Neural crest cell (in vitro differentiated cells): ENCODE measurements at places on chromosomes 12 and 14. TPM values are rescaled to one million over a fixed set of nuclear protein-coding genes. Genes with fewer than 3 reads are reported as not detected.

- DNase-seq, result no peak
- H3K27me3 ChIP-seq, result peaks cover 4% of the 10 kb centered on the region
- H3K4me3 ChIP-seq, result peak overlapping the region; percentile 93
- peaks cover 46% of the 10 kb centered on the region for H3K4me1 ChIP-seq
Measured at GRCh38 chr12:120200364-120200800, 529 bp downstream of the RPLP0 start.

- H3K27me3 ChIP-seq, result peaks cover 2% of the 10 kb centered on the region
- no peak for DNase-seq
- peaks cover 1% of the 10 kb centered on the region for H3K36me3 ChIP-seq
- peaks cover 49% of the 10 kb centered on the region for H3K4me1 ChIP-seq
Measured at GRCh38 chr12:124564232-124564958, 3.0 kb downstream of the NCOR2 start.

Gene GNB3
- total RNA-seq, result 21.2 and 22.2 TPM in 2 replicates

GRCh38 chr12:124953689-124954405 lies 35.1 kb downstream of the DHX37 start:
- peaks cover 12% of the 10 kb centered on the region for H3K36me3 ChIP-seq
- no peak overlapping the region for H3K4me3 ChIP-seq
- no peak for DNase-seq
- peaks cover 4% of the 10 kb centered on the region for H3K4me1 ChIP-seq

Gene ACVRL1
- total RNA-seq, result 0.14 and 0.49 TPM in 2 replicates

Gene TSPAN11
- total RNA-seq, result 18.3 and 21.4 TPM in 2 replicates

DNA sequence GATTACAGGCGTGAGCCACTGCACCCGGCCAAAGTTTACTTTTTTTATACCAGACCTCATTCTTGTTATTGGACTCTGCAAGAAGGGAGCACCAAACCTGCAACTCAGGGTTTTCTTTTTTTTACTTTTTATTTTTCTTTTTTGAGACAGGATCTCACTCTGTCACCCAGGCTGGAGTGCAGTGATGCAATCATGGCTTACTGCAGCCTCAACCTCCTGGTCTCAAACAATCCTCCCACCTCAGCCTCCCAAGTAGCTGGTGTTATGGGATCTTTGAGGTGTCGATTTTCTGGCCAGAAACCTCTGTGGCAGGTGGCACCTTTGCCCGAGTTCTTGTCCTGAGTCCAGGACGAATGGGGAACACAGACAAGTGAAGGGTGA lies 4.2 kb upstream of the PWP1 start:
- DNase-seq, result no peak
- peaks cover 15% of the 10 kb centered on the region for H3K4me1 ChIP-seq
- H3K27me3 ChIP-seq, result peaks cover 47% of the 10 kb centered on the region
- no peaks in the 10 kb centered on the region for H3K36me3 ChIP-seq

GRCh38 chr12:46445551-46446235 lies 73.1 kb upstream of the SLC38A2 start:
- H3K27ac ChIP-seq, result no peak overlapping the region
- H3K4me3 ChIP-seq, result no peak overlapping the region
- DNase-seq, result no peak
- H3K36me3 ChIP-seq, result no peaks in the 10 kb centered on the region
- H3K4me1 ChIP-seq, result peaks cover 10% of the 10 kb centered on the region
- no peaks in the 10 kb centered on the region for H3K27me3 ChIP-seq

DNA sequence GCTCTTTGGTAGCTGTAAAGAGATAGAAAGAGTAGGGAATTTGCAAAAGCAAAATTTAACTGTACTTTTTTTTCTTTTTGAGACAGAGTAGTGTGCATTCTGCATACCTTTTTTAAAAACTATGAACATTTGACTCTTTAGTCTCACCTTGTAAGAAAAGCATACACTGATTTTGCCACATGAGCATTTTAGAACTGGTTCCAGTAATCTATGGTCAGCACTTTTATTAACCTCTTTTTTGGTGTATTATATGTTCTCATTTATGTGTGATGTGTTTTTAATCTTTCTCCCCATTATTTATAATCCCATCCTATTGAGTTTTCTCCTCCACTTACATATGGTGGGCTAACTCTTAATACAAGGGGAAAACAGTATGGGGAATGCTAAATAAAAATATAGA lies 1111.4 kb downstream of the FLRT2 start:
- DNase-seq, result no peak
- H3K27me3 ChIP-seq, result no peaks in the 10 kb centered on the region

DNA sequence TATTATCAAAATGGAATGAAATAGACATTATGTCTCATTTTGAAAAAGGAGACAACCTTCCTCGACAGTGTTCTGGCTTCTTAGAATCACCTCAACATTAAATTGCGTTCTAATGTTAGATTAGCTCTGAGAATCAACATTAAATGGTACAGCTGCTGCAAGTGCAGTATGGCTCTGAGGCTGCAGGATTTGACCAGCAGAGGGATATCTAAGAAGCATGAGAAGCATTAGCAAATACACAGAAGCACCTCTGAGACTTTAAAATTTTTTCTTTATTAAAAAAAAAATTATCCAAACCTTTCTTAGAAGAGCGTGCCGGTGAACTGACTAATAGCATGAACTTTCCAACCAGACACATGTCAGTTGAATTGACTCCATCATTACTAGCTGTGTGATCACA lies 253.4 kb upstream of the LRIG3 start:
- DNase-seq, result no peak
- H3K4me1 ChIP-seq, result peaks cover 5% of the 10 kb centered on the region
- H3K4me3 ChIP-seq, result no peak overlapping the region
- peaks cover 5% of the 10 kb centered on the region for H3K36me3 ChIP-seq
